ENCODE measurements at places on chromosomes 5 and 9. TPM values are rescaled to one million over a fixed set of nuclear protein-coding genes. Genes with fewer than 3 reads are reported as not detected.

CCDC127 gene
- total RNA-seq, result 6.3 TPM

GRCh38 chr9:84101964-84102632 is 121.5 kb downstream of the RMI1 start:
- DNase-seq, result no peak
- no peak overlapping the region for H3K27ac ChIP-seq
- no peaks in the 10 kb centered on the region for H3K36me3 ChIP-seq
- H3K27me3 ChIP-seq, result peaks cover 6% of the 10 kb centered on the region
- no peak overlapping the region for H3K4me3 ChIP-seq
- no peaks in the 10 kb centered on the region for H3K4me1 ChIP-seq

- H3K27ac ChIP-seq, result no peak overlapping the region
- peaks cover 3% of the 10 kb centered on the region for H3K4me1 ChIP-seq
- no peaks in the 10 kb centered on the region for H3K36me3 ChIP-seq
- no peak overlapping the region for H3K4me3 ChIP-seq
- DNase-seq, result no peak
- peaks cover 5% of the 10 kb centered on the region for H3K27me3 ChIP-seq
Measured at GRCh38 chr9:76897804-76898525, 7.9 kb downstream of the PRUNE2 start.

DNA sequence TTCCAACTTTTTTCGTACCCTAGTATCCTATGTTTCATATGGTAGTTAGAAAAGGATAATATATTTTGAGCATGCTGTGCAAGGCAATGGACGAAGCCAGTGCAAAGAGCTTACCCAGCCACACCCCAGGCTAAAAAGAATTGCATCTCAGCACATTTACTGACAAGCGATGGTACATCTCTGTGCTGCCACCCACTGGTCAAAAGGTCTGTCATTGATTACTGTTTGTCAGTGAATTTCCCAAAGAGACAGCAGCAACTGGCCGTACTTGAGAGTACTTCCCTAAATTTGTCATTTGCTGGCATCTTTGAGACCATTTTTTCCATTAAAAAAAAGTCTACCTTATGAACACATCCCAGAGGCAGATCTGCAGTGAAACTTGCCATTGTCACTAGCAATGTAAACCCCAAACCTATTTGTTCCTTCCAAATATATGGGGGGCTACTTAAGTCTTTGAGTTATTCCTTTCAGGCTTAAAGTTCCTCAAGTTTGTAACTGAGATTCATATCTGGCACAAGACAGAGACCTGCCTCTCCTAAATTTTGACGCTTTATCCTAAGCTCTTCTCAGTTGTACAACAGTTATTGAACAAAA is 184.3 kb downstream of the CTNND2 start:
- H3K36me3 ChIP-seq, result no peaks in the 10 kb centered on the region
- H3K4me3 ChIP-seq, result no peak overlapping the region
- H3K4me1 ChIP-seq, result no peaks in the 10 kb centered on the region
- H3K27ac ChIP-seq, result no peak overlapping the region
- no peaks in the 10 kb centered on the region for H3K27me3 ChIP-seq

- no peak overlapping the region for H3K4me3 ChIP-seq
- peak; percentile 98 for DNase-seq
- no peaks in the 10 kb centered on the region for H3K27me3 ChIP-seq
- peaks cover 22% of the 10 kb centered on the region for H3K4me1 ChIP-seq
Measured at GRCh38 chr9:124309667-124310084, 51.9 kb downstream of the NEK6 start.

B4GALT7 gene
- total RNA-seq, result 53.5 TPM

DNA sequence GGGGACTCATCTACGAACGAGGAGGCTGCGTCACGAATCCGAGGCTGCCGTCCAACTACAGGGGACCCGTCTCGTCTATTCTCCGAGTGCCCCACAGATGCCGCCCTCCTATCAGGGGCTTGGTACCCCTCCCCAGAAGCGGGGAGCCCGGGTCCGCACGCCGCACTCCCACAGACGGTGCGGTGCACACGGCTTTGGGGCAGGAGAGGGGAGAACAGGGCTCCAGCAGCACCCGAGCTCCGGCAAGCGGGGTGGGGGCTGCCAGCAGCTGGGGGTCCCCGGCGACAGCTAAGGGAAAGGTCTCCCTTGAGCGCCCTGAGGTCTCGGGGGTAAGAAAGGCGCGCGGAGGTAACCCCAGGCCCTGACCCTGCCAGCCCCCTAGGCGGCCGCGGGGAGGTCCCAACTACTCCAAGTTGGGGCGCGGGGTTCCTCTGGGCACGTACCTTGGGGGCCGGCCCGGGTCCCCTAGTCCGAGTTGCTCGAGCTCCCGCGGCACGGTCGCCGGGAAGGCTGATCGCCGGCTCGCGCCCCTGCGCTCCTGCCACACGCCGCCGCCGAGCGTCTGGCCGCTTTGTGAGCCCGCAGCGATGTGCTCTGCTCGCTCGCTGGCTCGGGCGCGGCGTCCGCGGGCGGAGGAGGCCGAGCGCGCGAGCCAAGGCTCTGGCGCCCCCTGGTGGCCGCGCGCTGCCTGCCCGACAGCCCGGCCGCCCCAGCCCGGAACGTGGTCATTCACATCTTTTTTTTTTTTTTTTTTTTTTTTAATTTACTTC is at the start of gene SPOCK1:
Gene SPOCK1 (minus strand): TSS at position 591 of the 770 bp plus-strand sequence.
- H3K4me3 ChIP-seq, result peak within 1 kb of the TSS; percentile 98
- H3K27me3 ChIP-seq, result no peaks in the 10 kb centered on the region
- H3K27ac ChIP-seq, result no peak within 1 kb of the TSS
- peak; percentile 95 for DNase-seq
- H3K4me1 ChIP-seq, result peaks cover 42% of the 10 kb centered on the region

FOXD4L4 gene
- not detected for total RNA-seq

DNA sequence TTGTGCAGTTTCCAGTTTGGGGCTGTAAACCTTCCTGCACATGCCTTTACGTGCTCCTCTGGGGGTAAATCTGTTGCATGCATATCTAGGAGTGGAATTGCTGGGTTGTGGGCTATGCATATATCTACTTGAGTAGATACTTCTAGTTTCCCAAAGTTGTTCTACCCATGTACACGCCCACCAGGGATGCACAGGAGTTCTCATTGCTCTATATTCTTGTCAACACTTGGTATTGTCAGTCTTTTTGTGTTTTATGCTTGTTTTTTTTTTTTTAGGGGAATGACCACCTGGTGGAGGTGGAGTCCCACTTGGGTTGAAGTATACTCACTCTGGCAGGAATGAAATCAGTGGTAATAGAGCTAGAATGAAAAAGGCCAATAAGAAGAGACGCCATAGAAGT is 23.0 kb downstream of the FOXE1 start:
- peaks cover 16% of the 10 kb centered on the region for H3K4me1 ChIP-seq
- no peaks in the 10 kb centered on the region for H3K27me3 ChIP-seq
- DNase-seq, result no peak
- H3K4me3 ChIP-seq, result 0 out of 2 replicates have a peak overlapping the region, but pooled peaks have one; percentile 45

ECSCR gene
- not detected for total RNA-seq

GRCh38 chr5:51472472-51472871 is 89.2 kb downstream of the ISL1 start:
- no peak for DNase-seq
- H3K27ac ChIP-seq, result no peak overlapping the region
- H3K4me3 ChIP-seq, result no peak overlapping the region

DNA sequence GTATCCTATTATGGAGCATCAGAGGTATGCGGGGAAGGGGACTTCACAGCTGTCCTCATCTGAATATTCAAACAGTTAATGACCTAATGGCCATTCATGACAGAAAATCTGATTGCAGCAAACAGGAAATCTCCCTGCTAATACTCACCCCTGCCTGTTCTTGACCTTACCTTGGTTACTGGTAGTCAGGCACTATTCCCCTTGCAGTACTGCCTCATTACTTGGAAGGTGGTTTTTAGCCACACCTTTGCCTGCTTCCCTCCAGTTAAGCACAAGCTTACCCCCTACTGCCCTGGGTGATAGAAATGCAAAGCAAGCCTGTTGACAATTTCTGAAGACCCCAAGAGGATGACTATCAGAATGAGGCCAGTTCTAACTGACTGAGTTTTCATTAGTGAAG is 332.4 kb downstream of the NTRK2 start:
- DNase-seq, result no peak
- H3K27me3 ChIP-seq, result no peaks in the 10 kb centered on the region
- H3K4me1 ChIP-seq, result no peaks in the 10 kb centered on the region
- H3K36me3 ChIP-seq, result no peaks in the 10 kb centered on the region
- no peak overlapping the region for H3K4me3 ChIP-seq

PPP3R2 gene
- not detected for total RNA-seq

DNA sequence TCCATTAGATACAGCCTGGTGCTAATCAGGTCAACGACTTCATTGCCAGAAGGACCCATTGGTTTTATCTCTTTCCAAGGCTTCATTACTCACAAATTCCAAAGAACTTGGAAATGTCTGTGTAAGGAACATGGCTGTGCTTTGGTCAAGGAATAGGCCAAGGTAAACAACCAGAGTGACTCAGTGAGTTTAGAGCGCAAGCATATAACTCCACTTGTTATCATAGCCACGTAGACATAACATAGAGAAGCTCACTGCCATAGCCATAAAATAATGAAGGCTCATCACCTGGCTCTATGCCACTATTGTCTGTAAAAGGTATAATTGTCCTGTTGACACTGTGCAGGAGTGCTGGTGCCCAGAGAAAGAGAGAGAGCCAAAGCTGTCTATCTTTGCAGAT is 139.3 kb upstream of the PLCXD3 start:
- H3K27me3 ChIP-seq, result peaks cover 3% of the 10 kb centered on the region
- H3K36me3 ChIP-seq, result no peaks in the 10 kb centered on the region
- no peaks in the 10 kb centered on the region for H3K4me1 ChIP-seq
- no peak overlapping the region for H3K27ac ChIP-seq
- no peak overlapping the region for H3K4me3 ChIP-seq
- peak; percentile 48 for DNase-seq

DNA sequence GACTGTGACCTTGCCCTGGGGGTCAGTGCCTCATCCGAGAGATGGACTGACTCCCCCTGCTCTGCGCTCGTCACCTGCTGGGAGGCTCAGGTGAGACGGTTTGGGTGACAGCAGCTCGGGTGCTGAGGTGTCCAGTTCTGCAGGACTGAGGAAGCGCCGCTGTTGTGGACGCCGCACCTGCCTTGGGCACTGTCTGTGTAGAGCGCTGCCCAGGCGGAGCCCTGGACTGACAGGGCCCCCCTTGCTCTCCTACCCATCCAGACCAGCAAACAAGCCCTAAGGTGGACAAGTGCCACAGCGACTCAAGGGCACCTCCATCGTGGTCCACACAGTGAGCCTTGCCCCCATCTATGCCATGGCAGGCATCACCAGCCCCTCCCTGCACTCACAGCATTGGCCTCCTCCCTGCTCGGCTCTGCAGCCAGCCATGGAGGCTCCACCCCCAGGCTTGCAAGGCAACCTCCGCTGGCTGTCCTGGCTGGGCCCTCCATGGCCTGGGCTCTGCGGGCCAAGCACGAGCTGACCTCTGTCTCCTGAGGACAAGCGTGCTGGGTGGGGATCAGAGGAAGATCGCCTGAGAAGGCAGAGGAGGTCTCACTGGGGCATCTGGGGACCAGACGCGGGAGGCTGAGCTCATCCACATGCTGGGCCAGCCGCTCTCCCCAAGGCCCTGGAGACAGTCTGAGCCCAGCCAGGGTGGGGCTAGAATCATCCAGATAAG is 87.1 kb upstream of the COL5A1 start:
- no peaks in the 10 kb centered on the region for H3K36me3 ChIP-seq
- H3K4me1 ChIP-seq, result peaks cover 29% of the 10 kb centered on the region
- no peak overlapping the region for H3K27ac ChIP-seq
- H3K27me3 ChIP-seq, result no peaks in the 10 kb centered on the region
- DNase-seq, result peak; percentile 76

- H3K4me3 ChIP-seq, result no peak overlapping the region
- no peak overlapping the region for H3K27ac ChIP-seq
- no peak for DNase-seq
Measured at GRCh38 chr5:179768326-179769085, 25.3 kb upstream of the LTC4S start.
